HT1080 (cell line): ENCODE measurements at places on chromosomes 1 and 21. TPM values are rescaled to one million over a fixed set of nuclear protein-coding genes. Genes with fewer than 3 reads are reported as not detected.

The CSF3R gene
- not detected in 2 replicates for total RNA-seq

- no peak for DNase-seq
These were observed 650.8 kb downstream of the PLPP3 start for GRCh38 chr1:55928576-55928975.

- DNase-seq, result no peak
These were observed 421.5 kb downstream of the RWDD3 start for GRCh38 chr1:95655321-95656020.

- DNase-seq, result no peak
These were observed 3.6 kb downstream of the ASAP3 start for GRCh38 chr1:23480187-23481025.

The FAAP20 gene
- 38.4 and 51.9 TPM in 2 replicates for total RNA-seq

- DNase-seq, result no peak
These were observed 103.8 kb downstream of the TRABD2B start for GRCh38 chr1:47893412-47893811.

DNA sequence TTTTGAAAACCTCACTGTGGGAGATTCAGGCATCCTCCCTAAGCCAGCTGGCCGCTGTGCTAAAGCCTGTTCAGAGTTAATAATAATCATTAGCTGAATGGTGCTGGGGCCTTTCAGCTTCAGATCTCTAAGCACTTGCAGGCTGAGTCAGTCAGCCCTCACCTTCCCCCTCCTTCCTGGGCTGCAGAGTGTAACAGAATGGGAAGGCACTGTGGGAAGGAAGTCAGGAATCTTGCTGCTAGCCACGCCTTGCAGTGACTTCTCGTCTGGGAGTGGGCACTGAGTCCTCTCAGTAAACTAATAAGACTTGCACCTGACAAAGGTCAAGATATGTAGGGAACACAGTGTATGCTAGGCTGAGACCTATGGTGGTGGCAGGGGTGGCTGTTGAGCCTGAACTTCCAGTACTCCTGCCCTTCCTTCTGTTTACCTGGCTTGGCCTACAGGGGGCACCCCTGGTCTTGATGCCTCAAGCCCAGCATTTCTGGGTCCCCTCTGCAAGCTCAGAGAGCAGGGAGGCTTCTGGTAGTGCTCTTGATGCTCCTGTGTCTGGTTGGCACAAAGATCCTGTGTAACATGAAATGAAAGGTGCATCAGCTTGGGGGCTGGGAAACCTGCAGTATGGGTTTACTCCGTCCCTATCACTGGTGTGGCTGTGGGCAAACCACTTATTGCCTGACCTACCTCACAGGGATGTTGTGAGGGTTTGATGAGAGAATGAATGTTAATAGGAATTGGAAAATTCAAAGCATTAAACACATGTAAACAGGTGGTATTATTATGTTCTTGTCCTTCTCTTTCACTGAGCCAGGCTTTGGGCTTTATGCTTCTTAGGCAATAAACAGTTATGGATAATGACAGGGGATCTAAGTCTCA lies 6.0 kb downstream of the CYB561D1 start:
- peak; percentile 69 for DNase-seq
